CD4-positive, alpha-beta memory T cell (primary cell): ENCODE measurements at places on chromosomes 6 and 20.
A peak's percentile ranks its signal among the peaks of the same experiment; 100 is the strongest.

GRCh38 chr20:59071216-59071615 is 28.6 kb upstream of the PRELID3B start:
- DNase-seq, result no peak

DNA sequence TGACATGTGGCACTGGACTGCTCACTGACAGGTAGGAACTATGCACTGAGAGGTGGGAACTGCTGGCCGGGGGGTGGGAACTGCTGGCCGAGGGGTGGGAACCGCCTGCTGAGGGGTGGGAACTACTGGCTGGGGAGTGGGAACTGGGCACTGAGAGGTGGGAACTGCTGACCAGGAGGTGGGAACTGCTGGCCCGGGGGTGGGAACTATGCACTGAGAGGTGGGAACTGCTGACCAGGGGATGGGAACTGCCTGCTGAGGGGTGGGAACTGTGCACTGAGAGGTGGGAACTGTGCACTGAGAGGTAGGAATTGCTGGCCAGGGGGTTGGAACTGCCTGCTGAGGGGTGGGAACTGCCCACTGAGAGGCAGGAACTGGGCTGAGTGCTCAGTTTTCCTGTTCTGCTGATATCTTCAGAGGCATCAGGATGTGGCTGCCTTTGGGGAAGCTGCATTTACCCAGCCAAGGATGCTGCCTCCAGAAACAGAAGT is 90.2 kb downstream of the THBS2 start:
- DNase-seq, result no peak

DNA sequence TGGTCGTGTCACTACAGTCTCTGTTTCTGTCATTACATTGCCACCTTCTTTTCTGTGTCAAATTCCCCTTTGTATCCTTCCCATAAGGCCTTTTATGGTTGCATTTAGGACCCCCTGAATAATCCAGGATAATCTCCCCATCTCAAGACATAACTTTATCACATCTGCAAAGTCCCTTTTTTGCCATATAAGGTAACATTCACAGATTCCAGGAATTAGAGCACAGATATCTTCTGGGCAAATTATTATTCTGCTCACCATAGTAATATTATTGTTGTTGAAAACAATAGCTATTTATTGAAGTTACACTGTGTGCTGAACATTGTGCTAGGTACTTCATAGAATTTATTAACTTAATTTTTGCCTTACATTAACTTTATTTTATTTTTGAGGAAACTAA is 159.1 kb downstream of the TFAP2B start:
- no peak for DNase-seq

DNA sequence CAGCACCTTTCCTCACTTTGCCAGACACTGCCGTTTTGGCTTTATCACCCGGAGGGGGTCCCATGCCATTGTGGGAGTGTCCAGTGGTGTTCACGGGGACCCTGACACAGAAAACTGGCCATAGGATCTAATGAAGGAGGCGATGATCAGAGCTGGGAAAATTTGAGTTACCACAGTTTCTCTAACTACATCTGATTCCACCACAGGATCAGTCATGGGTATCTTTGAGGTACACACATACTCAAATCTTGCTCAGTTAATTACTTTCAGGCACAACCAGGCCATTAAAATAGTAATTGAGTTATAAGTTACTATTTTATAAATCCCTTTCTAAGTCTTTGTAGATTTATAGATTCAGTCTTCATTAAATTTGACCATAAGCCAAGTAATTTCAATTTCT is 215.1 kb downstream of the PRL start:
- no peak for DNase-seq

- no peak for DNase-seq
Measured at GRCh38 chr6:56949925-56950495, 4.9 kb upstream of the BEND6 start.

DNA sequence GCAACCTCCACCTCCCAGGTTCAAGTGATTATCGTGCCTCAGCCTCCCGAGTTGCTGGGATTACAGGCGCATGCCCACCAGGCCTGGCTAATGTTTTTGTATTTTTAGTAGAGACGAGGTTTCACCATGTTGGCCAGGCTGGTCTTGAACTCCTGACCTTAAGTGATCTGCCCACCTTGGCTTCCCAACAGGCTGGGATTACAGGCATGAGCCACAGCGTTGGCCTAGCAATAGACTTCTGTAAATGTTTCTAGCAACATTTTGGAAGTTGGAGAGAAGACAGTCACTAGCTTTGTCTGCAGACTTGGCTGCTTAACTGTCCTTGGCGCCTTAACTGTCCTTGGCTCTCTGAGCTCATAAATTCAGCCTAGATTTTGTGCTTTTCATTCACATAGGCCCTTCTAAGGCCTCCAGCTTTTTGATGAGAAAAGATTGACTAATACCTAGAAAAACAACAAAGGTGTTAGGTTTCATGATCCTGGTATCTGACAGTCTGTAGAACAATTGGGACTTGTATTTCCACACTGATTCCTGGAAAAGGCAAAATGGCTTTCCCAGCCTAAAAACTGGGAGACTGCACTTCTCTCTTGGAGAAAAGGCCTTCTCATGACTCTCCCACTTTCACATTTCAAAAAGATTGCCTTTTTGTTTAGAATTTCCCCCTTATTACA is 49.7 kb downstream of the OR2B2 start:
- no peak for DNase-seq

DNA sequence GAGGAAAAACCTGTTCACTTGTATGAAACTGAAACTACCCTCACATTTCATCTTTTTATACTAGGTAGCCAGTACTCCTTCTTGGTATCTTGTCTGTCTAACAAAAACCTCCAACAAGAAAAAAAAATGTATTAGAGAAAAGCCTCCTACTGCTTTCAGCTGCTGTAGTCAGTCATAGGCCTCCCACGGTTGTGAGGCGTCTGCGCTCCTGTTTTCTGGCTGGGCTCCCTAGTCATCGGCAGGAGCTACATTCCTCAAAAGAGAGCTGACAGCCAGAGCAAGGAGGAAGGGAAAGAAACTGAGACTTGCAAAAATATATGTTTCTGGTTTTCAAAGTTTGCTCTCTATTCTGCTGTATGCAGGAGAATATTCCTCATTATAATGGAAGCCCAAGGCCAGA is 517.0 kb downstream of the LMBRD1 start:
- no peak for DNase-seq

GRCh38 chr20:16279320-16279719 is 293.9 kb downstream of the KIF16B start:
- no peak for DNase-seq

GRCh38 chr6:14917109-14917910 is 328.6 kb upstream of the JARID2 start:
- DNase-seq, result no peak

GRCh38 chr6:116189472-116189871 is 63.5 kb upstream of the COL10A1 start:
- DNase-seq, result no peak

- no peak for DNase-seq
Measured at GRCh38 chr20:4059606-4060005, 44.2 kb upstream of the RNF24 start.

DNA sequence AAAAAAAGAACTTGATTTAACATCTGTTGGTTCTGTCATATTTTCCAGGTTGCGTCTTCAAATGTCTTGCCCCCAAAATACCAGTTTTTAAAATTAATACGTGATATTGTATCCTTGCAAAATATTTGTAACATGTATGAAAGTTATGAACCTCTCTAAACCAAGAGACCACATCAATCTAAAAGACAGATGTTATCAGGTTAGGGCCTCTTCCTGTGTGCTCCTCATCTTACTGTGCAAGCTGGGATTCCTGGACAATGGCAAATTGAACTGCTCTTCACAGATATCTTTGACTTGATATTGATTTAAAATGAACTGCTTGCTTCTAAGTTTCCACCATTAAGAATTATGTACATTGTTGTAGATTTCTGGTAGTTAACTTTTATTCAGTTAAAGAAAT is 9.6 kb downstream of the TMEM239 start:
- DNase-seq, result peak; percentile 19

DNA sequence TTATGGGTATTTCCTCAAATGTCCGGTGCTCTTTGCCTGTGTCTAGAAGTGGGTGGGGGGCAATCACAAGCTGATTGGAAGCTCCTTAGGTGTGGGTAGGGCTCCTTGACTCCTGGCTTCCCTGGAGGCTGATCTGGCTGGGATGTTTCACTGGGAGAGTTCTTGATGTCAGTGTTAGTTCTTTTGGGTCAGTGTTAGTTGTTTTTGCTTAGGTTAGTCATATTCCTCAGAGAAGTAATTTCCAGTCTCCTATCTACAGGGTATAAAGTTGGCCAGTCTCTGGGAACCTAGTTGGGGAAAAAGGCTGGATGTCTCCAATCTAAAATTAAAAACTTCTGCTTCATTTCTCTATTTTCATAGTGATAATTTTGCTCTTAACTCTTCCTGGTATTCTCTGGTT is 23.6 kb downstream of the CDC5L start:
- DNase-seq, result no peak

DNA sequence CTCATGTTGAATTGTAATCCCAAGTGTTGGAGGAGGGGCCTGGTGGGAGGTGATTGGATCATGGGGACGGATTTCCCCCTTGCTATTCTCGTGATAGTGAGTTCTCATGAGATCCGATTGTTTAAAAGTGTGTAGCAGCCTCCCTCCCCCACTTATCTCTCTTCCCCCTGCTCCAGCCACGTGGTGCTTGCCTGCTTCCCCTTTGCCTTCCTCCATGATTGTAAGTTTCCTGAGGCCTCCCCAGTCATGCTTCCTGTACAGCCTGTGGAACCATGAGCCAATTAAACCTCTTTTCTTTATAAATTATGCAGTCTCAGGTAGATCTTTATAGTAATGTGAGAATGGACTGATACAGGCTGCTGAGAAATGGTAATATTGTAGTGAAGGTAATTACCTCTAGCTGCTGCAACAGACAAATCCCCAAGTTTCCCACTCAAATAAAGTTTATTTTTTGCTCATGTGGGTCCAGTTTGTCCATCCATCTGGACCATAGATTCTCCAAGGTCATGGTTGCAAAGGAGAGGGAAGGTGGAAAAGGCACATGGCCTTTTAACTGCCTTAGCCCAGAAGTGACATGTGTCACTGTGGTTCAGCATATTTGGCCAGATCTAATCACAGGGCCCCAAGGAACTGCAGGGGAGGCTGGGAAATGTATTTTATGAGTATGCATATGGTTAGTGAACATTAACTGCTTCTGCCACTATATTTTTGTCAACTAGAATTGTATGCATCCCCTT is 89.2 kb downstream of the TRMT11 start:
- no peak for DNase-seq

- no peak for DNase-seq
Measured at GRCh38 chr6:52815167-52816092, 11.8 kb upstream of the GSTA1 start.

GRCh38 chr6:13256266-13257001 is 71.9 kb downstream of the TBC1D7 start:
- no peak for DNase-seq
